ENCODE measurements at places on chromosomes 16 and 17. TPM values are rescaled to one million over a fixed set of nuclear protein-coding genes. Genes with fewer than 3 reads are reported as not detected.

The C16orf92 gene
- not detected for total RNA-seq

The CTRB1 gene
- total RNA-seq: not detected

The PPP1R27 gene
- total RNA-seq: not detected

The CDK5R1 gene
- total RNA-seq: 11.8 TPM

The STAC2 gene
- total RNA-seq: not detected

The KRTAP3-1 gene
- total RNA-seq: not detected

The GRAP gene
- total RNA-seq: not detected

The COQ9 gene
- total RNA-seq: 52.8 TPM

The CDH8 gene
- total RNA-seq: 2.8 TPM

The C17orf50 gene
- total RNA-seq: not detected

The EVPL gene
- total RNA-seq: 28.2 TPM

The PRPF8 gene
- total RNA-seq: 82.3 TPM

The EPN2 gene
- total RNA-seq: 14.3 TPM

The CLEC18C gene
- total RNA-seq: 1.4 TPM

The CIBAR2 gene
- total RNA-seq: not detected

The CD300A gene
- not detected for total RNA-seq

The SLC4A1 gene
- not detected for total RNA-seq

The CD79B gene
- total RNA-seq: not detected

The TMC7 gene
- total RNA-seq: 5.3 TPM

The EIF4A3 gene
- total RNA-seq: 135 TPM

The GJC1 gene
- under 0.01 TPM for total RNA-seq

The KCNG4 gene
- total RNA-seq: not detected

The FOXC2 gene
- total RNA-seq: under 0.01 TPM

The GRAPL gene
- not detected for total RNA-seq

The MYH1 gene
- total RNA-seq: not detected

The MYH10 gene
- 33.0 TPM for total RNA-seq

The QRICH2 gene
- total RNA-seq: 4.1 TPM

The MYL4 gene
- total RNA-seq: not detected

The TP53TG3C gene
- total RNA-seq: not detected

The PRSS36 gene
- 1.9 TPM for total RNA-seq

The VMO1 gene
- total RNA-seq: 1.1 TPM

The SULT1A2 gene
- 0.24 TPM for total RNA-seq

The CWC25 gene
- 7.5 TPM for total RNA-seq

The KRT25 gene
- total RNA-seq: not detected

The HEATR9 gene
- total RNA-seq: not detected

The CES4A gene
- total RNA-seq: 2.2 TPM

The CENPX gene
- 28.2 TPM for total RNA-seq

The PHKG2 gene
- 16.1 TPM for total RNA-seq

The RNF222 gene
- total RNA-seq: 0.43 TPM

The GPR179 gene
- 0.24 TPM for total RNA-seq

The RHBDF2 gene
- 21.1 TPM for total RNA-seq

The TUBB3 gene
- total RNA-seq: 7.0 TPM

The ZACN gene
- not detected for total RNA-seq

The NTN1 gene
- total RNA-seq: 0.21 TPM

The EPX gene
- total RNA-seq: not detected

The TMEM132E gene
- not detected for total RNA-seq

The MEFV gene
- not detected for total RNA-seq

The MIF4GD gene
- total RNA-seq: 16.4 TPM

The PRAC2 gene
- total RNA-seq: not detected

The G6PC1 gene
- not detected for total RNA-seq

The KRT20 gene
- not detected for total RNA-seq

The DHRS7C gene
- total RNA-seq: not detected

The MYOCD gene
- under 0.01 TPM for total RNA-seq

The SLC16A13 gene
- total RNA-seq: 0.85 TPM

The TP53TG3F gene
- not detected for total RNA-seq

All from tracheal epithelial cell (primary cell).